GM12864 (cell line): ENCODE measurements at places on chromosomes 6 and 20.

DNA sequence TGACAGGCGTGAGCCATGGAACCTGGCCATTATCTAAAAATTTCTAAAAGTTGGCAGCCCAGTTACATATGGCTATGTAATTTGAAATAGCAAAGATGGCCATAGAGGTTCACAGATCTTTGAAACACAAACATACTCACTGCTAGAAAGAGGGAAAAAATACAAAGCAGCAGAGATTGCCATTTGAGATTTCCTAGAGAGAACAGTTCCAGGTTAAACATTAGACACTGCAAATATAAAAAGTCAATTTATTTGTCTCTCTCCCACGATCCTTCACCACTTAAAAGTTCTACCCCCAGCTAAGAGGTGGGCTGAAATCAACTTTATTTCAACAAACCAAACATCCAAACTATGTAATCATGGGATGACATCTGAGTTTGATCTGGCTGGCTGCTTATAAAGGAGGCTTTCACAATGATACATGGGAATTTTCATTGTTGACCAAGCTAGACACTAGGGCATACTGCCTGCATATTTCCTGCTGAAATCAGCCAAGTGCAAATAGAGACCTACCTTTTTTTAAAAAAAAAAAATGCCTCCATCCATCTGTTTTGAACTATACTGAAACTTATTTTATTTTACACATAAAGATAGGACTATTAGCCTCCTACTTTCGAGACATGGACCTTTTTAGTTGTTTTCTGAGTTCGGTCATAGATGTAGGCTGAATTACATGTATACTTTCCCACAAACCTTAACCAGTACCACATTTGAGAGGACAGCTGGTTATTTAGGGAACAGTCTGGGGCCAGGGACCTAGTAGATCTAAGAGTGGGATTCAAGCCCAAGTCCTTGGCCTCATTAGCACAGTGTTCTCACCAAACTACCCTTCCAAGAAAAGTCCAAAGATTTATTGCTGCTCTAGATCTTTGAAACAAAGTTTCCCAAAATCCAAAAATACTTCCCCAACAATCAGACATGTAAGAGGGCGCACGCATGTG lies 16.6 kb downstream of the DCDC2 start:
- no peak for DNase-seq

- no peak for DNase-seq
These were observed 156.8 kb downstream of the DTNBP1 start for GRCh38 chr6:15506066-15506465.

GRCh38 chr6:46032110-46032998 lies 16.7 kb upstream of the CLIC5 start:
- DNase-seq: no peak

DNA sequence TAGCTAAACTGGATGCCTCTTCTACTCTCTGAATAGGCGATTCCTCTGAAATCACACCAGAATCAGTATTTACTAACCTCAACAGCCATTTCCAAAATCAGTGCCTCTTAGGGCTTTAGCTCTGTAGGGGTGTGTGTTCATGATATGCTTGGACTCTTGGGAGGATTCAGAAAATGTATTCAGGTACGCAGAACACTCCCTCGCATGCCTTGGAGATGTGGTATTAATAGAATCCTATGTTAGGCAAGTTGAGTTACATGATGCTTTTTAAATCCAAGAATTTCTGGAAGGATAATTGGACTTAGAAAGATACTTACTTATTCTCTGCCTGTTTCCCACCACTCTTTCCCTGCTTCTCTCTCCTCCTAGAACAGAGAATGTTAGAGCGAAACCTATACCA lies 31.8 kb upstream of the PBOV1 start:
- DNase-seq: no peak

DNA sequence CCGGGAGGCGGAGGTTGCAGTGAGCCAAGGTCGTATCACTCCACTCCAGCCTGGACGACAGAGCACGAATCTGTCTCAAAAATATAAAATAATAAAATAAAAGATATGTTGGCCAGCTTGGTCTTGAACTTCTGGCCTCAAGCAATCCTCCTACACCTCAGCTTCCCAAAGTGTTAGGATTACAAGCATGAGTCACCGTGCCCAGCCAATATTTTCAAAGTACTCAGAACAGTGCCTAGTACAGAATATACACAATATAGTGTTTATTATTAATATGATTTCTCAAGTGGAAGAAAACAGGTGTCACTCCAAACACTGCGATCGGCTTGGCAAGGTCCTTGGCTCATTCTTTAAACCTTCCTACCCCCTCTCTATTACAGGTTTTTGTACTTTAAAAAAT lies 3.1 kb downstream of the FAM210B start:
- DNase-seq: no peak

GRCh38 chr6:20169119-20169557 lies 43.1 kb downstream of the MBOAT1 start:
- no peak for DNase-seq

DNA sequence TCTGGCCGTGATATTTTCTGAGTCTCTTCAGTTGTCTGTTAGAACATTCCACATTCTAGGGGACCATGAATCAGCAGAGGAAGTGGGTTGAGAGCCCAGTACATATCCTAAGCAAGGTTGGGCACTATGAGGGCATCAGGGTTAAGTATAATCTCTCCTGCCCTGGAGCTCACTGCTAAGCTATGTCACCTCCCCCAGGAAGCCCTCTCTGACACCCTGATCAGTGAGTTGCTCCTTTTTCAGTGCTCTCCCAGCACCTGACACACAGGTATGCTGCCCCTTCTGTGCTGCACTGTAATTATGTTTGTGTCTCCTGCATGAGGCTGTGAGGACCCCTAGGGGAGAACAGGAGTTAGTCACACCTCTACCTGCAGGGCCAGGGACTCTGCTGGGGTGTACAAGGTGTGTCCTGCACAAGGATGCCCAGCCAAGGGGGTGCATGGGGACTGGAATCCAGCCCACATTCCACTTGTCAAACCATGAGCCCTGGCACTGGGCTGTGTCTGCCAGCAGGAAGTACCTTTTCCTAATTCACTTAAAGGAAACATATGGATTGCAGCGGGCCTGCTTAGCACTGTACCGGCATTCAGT lies 3.9 kb downstream of the RAB44 start:
- no peak for DNase-seq

DNA sequence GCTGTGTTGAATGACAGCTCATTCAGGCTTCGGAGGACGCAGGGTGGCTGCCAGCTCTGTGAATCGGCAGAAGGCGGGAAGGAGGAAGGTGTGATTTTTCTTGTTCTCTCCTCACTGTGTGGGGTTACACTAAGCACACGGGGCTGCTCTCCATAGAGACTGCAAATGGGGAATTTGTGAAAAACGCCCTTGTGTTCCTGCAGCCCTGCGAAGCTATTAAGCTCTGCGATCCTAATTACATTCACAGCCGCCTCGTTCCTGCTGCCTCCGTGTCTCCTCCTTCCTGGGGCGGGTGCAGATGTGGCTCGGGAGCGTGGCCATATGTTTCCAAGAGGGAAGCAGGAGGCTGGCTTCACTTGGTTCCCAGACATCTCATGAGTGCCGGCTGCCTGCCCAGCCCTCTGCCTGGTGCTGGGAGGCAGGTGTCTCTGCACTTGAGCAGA lies 124.0 kb downstream of the TOX2 start:
- DNase-seq: no peak

- no peak for DNase-seq
These were observed 10.7 kb downstream of the SLC9A8 start for GRCh38 chr20:49823152-49823847.

GRCh38 chr6:116111552-116112528 lies 11.2 kb downstream of the NT5DC1 start:
- no peak for DNase-seq

DNA sequence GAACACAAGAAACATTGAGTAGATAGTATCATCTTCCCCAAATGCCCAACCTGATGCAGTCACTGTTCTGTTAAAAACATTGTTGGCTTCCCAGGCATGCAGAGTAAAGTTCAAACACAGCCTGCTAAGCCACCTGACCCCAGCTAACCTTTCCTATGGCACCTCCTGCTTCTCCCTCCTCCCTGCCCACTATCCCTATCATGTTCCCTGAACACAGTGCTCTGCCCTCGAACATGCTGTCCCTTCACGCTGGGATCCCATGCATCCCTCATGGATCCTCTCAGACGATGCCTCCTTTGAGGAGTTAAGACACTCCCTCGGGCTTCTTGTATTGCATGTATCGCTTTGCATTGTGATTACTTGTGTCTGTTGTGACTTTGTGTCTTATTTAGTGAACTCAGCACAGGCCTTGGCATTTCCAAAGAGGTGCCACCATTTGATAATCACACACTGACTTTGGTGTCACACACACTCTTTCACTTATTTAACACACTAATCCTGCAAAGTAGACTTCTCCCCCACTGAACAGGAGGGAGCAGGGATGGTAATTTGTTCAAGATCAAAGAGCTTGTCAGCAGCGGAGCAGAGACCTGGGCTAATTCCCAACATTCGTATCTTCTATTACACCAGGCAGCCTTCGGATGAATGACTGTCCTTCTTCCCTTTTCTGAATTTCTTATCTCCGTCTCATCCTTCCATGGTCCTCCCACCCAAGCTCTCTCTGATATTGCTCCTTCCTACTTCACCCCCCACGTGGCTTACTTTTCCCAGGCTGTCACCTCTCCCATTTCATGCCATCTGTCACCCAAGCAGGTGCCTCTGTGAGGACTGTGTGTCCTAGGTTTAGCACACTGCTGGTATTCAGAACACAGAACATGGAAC lies 28.3 kb upstream of the SMIM29 start:
- no peak for DNase-seq

DNA sequence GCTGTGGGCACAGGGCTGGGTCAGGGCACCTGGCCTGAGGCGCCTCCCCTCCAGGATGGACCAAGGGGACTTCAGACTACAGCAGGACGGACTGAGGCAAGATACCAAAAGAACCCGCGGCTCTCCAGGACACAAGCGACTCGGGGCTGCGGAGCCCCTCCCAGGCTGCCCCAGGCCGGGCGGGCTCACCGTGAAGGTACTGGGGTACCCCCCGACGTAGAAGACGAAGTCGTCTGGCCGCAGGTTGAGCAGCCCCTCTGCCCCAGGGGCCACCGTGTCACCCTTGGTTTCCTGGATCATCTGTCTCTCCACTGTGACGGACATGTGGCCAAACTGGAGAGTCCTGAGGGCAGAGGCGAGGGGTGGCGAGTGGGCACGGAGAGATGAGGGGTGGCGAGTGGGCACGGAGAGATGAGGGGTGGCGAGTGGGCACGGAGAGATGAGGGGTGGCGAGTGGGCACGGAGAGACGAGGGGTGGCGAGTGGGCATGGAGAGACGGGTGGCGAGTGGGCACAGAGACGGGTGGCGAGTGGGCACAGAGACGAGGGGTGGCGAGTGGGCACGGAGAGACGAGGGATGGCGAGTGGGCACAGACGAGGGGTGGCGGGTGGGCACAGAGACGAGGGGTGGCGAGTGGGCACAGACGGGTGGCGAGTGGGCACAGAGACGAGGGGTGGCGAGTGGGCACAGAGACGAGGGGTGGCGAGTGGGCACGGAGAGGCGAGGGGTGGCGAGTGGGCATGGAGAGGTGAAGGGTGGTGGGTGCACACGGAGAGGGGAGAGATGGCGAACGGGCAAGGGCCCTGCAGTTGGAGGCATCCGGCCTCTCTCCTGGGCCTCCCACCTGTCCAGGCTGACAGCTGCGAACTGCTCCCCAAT lies 10.9 kb downstream of the ADRM1 start:
- no peak for DNase-seq

DNA sequence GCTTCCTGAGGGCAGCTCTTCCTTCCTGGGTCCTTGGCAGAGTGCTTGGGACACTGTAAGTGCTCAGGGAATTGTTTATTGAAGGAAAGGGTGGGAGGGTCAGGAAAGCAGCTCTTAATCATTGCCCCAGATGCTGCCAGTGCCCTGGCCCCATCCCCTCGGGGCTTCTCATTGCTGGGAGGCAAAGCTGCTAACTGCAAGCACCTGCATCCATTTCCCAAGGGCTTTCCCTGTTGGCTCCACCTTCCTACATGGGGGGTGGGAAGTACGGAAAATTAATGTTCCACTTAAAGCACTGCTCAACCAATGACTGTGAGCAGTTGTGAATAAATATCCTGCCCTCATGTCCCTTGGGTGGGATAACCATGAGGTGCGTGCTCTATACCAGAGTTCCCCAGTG lies 56.4 kb downstream of the NDUFAF5 start:
- no peak for DNase-seq

- DNase-seq: no peak
These were observed 615.3 kb downstream of the TFAP2A start for GRCh38 chr6:9799582-9799981.

DNA sequence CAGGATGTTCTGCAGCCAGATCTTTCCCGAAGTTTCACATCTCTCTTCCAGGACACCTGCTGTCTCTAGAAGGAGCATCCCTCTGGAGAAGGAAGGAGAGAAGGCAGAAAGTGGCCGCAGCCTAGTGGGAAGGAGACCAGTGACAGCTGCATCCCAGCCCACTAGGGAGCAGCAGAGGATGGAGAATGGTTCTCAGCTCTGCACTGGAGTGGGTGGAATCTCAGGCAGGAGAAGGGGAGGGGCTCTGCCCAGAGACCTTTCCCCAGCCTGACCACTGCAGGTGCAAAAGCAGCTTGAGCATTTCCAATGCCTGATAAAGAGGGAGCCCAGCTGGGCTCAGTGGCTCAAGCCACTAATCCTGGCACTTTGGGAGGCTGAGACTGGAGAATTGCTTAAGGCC lies 32.3 kb downstream of the NCR2 start:
- no peak for DNase-seq

DNA sequence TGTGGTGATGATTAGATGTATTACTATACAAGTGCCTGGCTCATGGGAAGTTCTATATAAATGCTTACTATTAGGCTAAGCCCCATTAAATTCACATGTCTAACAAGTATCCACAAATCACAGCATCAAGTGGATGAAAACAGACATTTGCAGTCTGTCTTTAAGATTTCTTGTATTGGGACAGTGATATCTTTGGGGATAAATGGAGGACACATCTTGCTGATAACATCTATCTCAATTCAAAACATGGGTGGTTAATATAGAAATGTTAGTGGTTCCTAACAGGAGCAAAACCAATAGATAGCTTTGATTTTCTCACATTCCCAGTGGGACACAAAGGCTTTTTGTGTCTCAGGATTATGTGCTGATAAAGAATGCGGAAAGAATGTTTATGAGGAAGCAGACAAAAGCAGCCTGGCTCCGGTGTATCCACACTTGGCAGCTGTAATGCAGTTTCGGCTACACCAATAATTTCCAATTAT lies 29.3 kb downstream of the PTPRK start:
- DNase-seq: no peak

- DNase-seq: no peak
These were observed 475.6 kb upstream of the SYNCRIP start for GRCh38 chr6:86118271-86118670.

- no peak for DNase-seq
These were observed 188.0 kb downstream of the ARHGAP18 start for GRCh38 chr6:129521946-129522345.

GRCh38 chr6:167329014-167329413 lies 4.1 kb downstream of the TTLL2 start:
- no peak for DNase-seq

DNA sequence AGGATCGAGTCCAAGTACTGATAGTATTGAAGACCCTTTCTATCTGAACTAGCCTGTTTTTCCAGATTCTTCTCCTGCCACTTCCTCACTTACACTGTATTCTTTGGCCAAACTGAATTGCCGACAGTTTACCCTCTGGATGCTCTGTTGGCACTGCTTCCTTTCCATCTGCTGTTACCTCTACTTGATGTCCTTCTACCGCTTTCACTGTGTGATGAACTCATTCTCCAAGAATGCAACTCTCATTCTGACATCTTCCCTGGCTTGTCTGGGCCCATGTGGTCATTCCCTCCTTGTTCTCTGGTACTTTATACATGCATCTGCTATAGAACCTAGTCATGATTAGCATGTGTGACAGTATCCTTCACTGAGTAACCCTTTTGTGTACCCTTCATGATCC lies 16.3 kb downstream of the RPRD1B start:
- DNase-seq: no peak

- DNase-seq: no peak
These were observed 550 bp downstream of the PLAGL2 start for GRCh38 chr20:32206760-32207625.
